ENCODE measurements at places on chromosomes 2 and 18. TPM values are rescaled to one million over a fixed set of nuclear protein-coding genes. Genes with fewer than 3 reads are reported as not detected.

GRCh38 chr2:98378196-98378595 is 31.9 kb downstream of the CNGA3 start:
- no peak for DNase-seq
- H3K4me3 ChIP-seq = no peak overlapping the region
- no peaks in the 10 kb centered on the region for H3K36me3 ChIP-seq
- peaks cover 13% of the 10 kb centered on the region for H3K4me1 ChIP-seq
- H3K27me3 ChIP-seq = peaks cover 10% of the 10 kb centered on the region
- no peak overlapping the region for H3K27ac ChIP-seq

GRCh38 chr2:197946562-197946961 is 142.2 kb downstream of the PLCL1 start:
- H3K4me3 ChIP-seq = no peak overlapping the region
- no peaks in the 10 kb centered on the region for H3K4me1 ChIP-seq
- H3K36me3 ChIP-seq = no peaks in the 10 kb centered on the region
- H3K27ac ChIP-seq = no peak overlapping the region
- H3K27me3 ChIP-seq = no peaks in the 10 kb centered on the region

DNA sequence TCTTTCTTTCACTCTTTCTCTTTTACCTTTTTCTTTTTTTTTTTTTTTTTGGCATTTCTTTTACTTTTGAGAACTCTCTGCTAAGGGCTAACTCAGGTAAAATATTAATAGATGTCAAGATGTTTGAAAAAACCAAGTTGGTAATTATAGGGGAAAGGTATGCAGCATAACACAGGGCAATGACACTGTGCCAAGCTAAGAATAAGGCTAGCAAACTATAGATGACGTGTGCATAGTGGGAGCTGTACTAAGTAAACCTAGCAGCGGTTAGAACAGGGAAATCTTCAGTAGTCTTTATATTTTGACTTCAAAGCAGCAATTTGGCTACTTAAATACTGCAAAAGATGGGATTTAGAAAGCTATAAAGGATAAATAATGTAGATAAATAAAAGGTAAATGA is 415.4 kb upstream of the RGPD4 start:
- H3K27ac ChIP-seq = no peak overlapping the region
- H3K27me3 ChIP-seq = no peaks in the 10 kb centered on the region
- no peaks in the 10 kb centered on the region for H3K36me3 ChIP-seq
- H3K4me1 ChIP-seq = no peaks in the 10 kb centered on the region
- DNase-seq = no peak

Gene YES1
- 111 TPM for total RNA-seq

Gene FBXO41
- total RNA-seq = 16.4 TPM

All from PC-9 (cell line).